Psoas muscle (tissue), 8 donors: ENCODE measurements at places on chromosomes 7 and 10. TPM values are rescaled to one million over a fixed set of nuclear protein-coding genes. Genes with fewer than 3 reads are reported as not detected.

DNA sequence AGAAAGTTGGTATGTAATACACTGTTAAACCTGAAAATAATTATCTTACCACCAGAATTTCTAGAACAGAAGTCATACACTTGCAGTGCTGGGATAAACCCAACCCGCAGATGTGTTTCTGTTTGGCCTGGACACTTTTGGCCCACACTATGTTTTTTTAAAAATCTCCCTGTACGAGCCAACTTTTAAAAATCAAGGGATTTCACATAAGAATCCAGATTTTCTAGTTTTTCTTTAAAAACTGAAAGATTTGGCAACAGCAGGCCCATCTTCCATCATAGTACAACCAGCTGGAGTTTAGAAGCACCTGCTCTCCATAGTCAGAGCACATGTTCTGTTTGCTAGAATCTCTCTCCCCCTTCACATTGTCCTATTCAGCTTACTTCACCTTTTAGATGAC lies 74.0 kb downstream of the TLL2 start:
- no peak overlapping the region for H3K4me3 ChIP-seq
- H3K27ac ChIP-seq: no peak overlapping the region
- H3K36me3 ChIP-seq: no peaks in the 10 kb centered on the region
- H3K27me3 ChIP-seq: no peaks in the 10 kb centered on the region
- no peak for DNase-seq

DNA sequence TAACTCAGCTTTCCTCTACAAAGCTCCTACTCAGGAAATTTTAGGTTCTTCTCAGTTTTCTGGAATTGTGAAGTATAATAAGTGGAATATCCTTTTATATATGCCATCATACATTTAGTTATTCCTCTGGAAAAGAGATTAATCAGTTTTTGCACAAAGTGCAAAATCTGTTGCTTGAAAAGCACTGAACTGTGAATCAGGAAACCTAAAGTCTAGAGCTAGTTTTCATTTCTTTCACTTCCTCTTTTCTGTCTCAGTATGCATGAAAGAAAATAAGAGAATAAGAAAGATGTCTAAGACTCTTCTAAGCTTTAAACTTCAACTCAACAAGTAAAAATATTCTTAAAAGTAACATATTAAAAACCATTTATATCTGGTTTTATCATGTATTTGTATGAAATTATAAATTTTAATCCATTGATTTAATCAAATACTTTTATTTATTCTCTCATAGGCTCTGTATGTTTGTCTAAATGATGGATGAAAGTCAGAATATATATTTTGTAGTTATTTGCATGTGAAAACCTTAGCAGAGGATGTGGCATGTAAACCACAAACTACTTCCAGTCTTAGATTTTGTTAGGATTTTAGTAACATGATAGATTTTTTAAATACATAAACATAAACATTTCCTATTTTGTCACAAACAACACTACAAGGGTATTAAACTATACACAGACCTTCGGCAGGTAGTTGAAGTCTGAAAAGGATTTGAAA lies 1073.0 kb downstream of the XPNPEP1 start:
- no peak overlapping the region for H3K27ac ChIP-seq
- H3K4me1 ChIP-seq: no peaks in the 10 kb centered on the region
- H3K36me3 ChIP-seq: no peaks in the 10 kb centered on the region
- no peaks in the 10 kb centered on the region for H3K27me3 ChIP-seq
- H3K4me3 ChIP-seq: no peak overlapping the region

DNA sequence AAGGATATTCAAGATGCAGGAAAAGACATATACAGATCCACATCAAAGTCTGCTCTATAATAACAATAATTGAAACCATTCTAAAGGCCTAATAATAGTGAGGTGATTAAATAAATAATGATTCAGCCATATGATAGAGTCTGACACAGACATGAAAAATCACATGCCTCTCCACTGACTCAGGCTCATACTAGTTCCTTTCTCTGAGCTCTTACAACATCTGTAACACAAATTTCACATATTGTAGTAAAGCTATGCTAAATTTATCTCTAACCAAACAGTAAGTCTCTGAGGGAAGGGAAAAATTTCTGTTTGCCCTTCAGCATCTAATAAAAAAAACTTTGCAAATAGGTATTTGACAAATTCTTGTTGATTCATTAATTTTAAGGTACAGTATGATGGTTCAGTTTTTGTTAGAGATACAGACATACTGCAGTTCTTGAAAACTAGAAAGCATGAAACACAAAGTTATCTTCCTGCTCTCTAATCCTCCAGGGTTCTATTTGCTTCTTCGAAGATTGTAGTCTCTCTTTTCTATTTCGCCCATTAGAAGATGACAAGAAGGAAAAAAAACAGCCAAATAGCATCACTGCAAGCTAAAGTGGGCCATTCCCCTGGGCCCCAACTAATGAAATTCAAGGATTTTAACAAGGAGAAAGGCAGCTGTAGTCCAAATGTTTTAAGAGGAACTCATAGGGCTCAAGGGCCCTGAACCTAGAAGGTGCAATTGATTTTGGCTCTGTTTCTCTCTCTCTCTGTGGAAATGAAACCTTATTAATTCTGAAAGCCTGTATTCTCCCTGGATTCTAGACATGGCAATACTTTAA lies 53.9 kb downstream of the CUBN start:
- H3K27me3 ChIP-seq: no peaks in the 10 kb centered on the region
- no peaks in the 10 kb centered on the region for H3K36me3 ChIP-seq
- no peak for DNase-seq
- peak overlapping the region; percentile 30 for H3K27ac ChIP-seq

DNA sequence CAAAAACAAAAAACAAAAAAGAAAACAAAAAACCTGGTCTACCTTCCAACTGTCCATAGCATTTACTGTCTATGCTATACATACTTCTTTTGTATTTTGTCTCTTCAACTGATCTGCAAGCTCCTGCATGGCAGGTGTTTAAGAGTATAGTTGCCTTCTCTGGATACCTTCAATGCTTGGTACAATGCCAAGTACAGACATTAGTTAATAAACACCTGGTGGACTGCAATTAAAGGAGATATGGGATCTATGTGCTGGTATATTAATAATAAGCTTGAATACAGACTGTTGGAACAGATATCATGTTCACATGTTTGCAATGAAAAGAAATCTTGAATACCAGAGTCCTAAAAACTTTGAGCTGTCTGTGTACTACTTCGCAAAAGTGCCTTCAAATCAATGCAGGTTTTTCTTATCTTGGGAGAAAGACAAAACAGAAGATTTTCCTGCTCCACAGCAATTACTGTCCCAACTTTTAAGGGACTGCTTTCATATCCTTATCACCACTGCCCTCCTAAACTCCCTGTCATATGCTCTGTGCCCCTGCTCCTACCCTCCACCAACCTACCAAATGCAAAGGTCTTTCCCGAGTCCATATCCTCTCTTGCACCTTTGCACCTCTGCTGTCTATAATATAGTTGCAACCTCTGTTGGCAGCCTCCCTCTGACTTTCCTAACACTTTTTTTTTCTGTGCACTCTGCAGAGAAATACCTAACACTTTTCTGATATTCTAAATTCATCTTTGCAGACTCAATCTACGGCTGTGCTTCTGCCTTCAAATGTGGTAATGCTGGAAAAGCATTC lies 85.1 kb downstream of the DNMBP start:
- no peak overlapping the region for H3K27ac ChIP-seq
- no peak overlapping the region for H3K4me3 ChIP-seq
- peaks cover 23% of the 10 kb centered on the region for H3K4me1 ChIP-seq
- no peaks in the 10 kb centered on the region for H3K36me3 ChIP-seq

DNA sequence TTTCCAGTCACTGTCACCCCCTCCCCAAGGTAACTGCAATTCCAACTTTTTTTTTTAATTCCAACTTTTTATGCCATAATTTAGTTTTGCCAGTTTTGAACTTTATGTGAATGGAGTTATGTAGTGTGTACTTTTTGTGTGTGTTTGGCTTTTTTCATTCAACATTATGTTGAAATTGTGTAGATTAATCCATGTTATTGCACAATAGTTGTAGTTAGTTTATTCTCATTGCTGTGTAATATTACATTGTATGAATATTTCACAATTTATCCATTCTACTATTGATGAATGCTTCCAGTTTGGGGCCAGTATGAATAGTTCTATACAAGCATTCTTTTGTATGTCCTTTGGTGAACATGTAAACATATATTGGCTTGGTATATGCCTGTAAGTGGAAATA lies 32.5 kb downstream of the MXI1 start:
- H3K4me1 ChIP-seq: peaks cover 12% of the 10 kb centered on the region
- H3K4me3 ChIP-seq: no peak overlapping the region
- DNase-seq: no peak
- no peak overlapping the region for H3K27ac ChIP-seq
- no peaks in the 10 kb centered on the region for H3K27me3 ChIP-seq

DNA sequence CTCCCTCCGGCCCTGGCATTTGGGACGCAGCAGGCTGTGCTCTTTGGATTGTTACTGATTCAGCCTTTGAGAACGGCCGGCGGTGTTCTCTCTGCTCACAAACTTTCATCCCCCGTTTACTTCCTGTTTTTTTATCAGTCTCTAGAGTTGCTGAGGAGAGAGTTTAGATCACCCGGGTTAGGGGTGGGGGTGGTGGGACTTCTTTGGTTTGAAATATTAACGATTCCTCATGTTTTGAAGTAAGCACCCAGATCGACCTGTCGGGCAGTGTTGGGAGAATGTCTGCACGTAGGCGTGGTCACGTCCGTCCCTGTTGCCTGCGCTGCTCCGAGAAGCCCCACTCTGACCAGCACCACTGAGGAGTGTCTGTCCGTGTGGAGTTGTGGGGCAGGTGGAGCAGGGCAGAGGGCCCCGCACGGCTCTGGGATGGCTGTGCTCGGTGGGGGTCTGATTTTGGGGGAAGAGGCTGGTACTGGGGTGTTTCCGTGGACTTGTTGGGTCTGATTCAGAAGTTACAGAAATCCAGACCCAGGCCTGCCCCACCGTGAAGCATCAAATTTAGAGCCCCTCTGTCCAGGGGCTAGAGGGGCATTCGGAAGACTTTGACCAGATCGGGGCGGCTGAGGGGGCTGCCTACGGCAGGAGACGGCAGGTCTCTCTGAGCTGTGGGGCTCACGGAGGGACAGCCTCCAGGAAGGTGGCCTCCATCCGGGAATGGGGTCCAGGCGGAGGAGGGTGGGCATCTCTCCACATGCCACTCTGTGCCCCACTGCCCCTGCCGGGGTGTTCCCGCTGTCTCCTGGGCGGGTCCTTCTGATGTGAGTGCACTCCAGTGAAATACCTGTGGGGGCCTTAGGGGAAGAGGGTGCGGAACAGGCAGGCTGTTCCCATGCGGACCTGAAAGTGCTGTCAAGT lies 7.4 kb downstream of the INPP5A start:
- no peak overlapping the region for H3K4me3 ChIP-seq
- H3K27me3 ChIP-seq: no peaks in the 10 kb centered on the region
- H3K27ac ChIP-seq: no peak overlapping the region
- H3K4me1 ChIP-seq: peaks cover 63% of the 10 kb centered on the region
- no peaks in the 10 kb centered on the region for H3K36me3 ChIP-seq

DNA sequence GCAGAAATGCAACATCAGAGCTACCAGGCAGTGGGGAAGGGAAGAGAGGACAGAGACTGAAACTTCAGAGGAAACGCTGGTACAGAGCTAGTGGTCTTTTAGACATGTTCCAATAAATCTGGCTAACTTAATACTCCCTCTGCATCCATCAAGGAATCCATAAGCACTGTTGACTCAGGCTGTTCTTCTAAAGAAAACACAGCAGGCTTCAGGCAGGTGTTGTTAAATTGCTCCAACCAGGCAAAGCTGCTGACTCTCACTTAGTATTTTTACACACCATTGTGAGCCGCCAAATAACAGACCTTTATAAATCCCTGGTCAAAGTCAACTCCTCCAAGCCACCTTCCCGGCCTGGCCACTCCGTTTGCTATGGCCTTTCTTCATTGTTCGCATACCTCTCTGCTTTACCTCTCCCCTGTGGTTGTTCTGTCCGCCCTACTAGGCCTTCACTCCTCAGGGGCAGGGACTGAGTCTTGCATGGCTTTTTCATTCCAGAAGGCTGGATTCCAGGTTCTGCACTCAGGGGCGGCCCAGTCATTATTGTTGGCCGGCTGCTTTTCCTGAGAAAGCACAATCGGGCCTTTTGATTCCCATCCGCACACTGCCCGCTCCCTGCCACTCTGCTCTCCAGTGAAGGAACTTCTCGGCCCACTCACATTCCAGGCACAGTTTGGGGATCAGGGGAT lies 18.4 kb downstream of the CREB3L2 start:
- H3K27ac ChIP-seq: peak overlapping the region; percentile 27
- peaks cover 50% of the 10 kb centered on the region for H3K4me1 ChIP-seq
- DNase-seq: peak; percentile 41

The ERVW-1 gene
- total RNA-seq: not detected

The CLDN3 gene
- not detected for total RNA-seq

The GGCT gene
- 16.9 TPM for total RNA-seq

The CASP7 gene
- total RNA-seq: 12.4 TPM

The COX19 gene
- 4.5 TPM for total RNA-seq
